ENCODE measurements at places on chromosomes 4 and X.

GRCh38 chr4:1792832-1793495 lies at the start of gene FGFR3:
Gene FGFR3 (plus strand): TSS chr4:1793293. CDS start chr4:1793935, 642 bp downstream.
- no peak for DNase-seq

DNA sequence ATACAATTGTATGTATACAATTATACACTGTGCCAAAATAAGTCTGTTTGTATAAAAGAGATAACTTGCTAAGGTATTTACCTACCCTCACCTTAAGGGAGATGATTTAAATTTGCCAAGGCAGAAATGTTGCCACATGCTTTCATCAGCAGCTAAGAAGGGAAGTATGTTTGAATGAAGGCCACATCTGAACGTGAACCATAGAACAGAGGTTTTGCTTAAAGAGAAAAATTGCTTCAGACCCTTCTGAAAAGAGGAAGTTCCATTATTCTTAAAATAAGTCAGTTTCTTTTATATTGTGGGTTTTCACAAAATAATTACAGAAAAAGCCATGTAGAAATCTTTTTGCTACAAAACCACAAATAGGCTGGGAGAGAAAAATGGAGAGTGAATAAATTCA lies 621.5 kb upstream of the HTR2C start:
- no peak for DNase-seq

GRCh38 chrX:43003204-43003565 lies 225.2 kb upstream of the PPP1R2C start:
- DNase-seq: no peak

- DNase-seq: no peak
These were observed 144.5 kb downstream of the APBB2 start for GRCh38 chr4:41069838-41070237.

GRCh38 chr4:47838445-47838844 lies 578 bp upstream of the CORIN start:
- DNase-seq: no peak

DNA sequence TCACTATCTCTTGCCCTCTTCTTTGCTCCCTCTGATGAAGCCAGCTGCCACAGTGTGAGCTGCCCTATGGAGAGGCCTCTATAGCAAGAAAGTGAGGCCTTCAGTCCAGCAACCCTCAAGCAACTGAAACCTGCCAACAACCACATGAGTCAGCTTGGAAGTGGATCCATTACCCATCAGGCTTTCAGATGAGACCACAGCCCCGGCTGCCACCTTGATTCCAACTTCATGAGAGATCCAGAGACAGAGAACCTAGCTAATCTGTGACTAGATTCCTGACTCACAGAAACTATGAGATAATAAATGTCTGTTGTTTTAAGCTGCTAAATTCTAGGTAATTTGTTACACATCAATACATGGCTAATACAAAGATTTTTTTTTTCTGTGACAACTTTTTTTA lies 20.4 kb upstream of the WAS start:
- DNase-seq: no peak

DNA sequence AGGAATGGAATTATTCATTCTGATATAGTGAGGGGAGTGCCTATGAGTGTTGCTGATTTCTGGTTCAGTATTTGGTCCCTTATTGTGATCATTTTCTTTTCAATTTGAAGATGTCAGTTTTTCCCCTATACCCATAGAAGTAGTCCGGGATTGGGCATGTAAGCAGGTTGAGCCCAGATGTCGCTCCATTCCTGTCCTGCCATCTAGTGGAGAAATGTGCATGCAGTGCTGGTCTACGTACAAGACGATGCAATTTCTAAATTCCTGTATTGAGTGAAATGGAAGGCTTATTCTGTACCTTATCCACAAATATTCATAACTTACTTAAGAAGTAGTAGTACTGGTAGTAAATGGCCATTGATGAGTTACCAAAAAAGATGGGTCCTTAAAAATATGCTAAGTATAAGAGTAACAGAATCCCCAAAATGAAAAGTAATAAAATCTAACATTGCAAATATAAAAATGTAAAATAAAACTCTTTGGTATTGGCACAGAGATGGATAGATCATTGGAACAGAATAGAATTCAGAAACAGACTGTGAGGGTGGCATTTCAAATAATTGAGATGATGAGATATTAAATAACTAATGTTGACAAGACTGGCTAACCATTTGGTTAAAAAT lies 60.9 kb downstream of the UGT8 start:
- DNase-seq: no peak

DNA sequence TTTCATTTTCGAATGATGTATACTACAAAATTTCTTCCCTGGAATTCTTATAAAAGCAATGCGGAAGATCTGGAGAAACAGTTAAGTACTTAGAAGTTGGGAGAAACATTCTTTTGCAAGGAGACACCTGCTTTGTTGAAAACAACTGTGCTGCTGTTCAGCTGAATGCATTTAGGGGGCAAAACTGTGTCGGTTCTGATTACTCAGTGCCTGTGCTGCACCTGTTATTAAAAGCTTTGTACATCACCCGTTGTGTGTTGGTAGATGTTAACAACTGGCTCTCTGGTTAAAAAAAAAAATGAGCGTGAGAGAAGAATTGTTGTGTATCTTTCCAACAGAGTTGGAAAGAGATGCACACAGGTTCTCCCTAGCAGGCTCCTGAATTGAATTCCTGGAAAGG lies 184.1 kb upstream of the HHIP start:
- DNase-seq: no peak

DNA sequence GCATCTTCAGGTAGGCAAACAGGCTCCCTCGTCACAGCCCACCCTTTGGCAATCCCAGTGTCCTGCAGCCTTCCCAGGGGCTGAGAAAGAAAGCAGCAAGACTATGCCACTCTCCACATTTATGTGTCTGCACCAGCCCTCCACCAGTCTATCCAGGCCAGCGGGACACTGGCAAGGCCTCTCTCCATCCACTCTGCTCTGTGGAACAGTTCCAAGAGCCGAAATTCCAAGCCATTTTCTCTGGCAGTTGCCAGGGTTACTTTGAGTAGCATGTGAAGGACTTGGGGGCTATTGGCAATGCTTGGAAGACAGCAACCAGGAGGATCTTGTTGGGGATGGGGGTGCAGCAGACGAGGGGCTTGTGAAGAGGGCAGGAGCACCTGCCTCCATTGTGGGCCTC lies 52.1 kb downstream of the TSC22D3 start:
- no peak for DNase-seq

DNA sequence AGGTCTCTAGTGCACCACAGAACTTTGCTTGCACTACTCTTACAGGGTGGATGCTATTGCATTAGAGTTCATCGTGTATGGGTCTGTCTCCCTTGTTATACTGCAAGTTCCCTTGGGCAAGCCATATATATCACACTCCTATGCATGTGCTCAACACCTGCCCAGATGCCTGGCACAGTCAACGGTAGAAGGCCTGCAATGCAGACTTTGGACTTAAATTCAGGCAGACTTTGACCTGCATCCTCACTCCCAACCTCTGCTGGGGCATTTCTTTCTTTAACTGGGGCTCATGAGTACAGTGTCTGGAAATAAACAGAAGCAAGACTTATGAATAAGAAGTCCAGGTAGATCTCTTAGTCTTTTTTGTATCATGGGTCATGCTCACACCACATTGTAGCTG lies 148.2 kb downstream of the LDB2 start:
- DNase-seq: no peak

GRCh38 chrX:56233682-56234081 lies 1.5 kb downstream of the KLF8 start:
- peak; percentile 76 for DNase-seq

- peak; percentile 81 for DNase-seq
These were observed 11.0 kb downstream of the SH3BP2 start for GRCh38 chr4:2803624-2804448.
